ENCODE measurements at places on chromosomes 3 and 15. TPM values are rescaled to one million over a fixed set of nuclear protein-coding genes. Genes with fewer than 3 reads are reported as not detected.

- no peak for DNase-seq
Measured at GRCh38 chr3:16427103-16427965, 86.2 kb downstream of the RFTN1 start.

GRCh38 chr15:40594429-40594836 is 384 bp downstream of the KNL1 start:
- peak; percentile 37 for DNase-seq

SLC12A6 gene
- 28.3 TPM for total RNA-seq

- DNase-seq, result no peak
Measured at GRCh38 chr3:14783480-14784086, 35.2 kb upstream of the FGD5 start.

DNA sequence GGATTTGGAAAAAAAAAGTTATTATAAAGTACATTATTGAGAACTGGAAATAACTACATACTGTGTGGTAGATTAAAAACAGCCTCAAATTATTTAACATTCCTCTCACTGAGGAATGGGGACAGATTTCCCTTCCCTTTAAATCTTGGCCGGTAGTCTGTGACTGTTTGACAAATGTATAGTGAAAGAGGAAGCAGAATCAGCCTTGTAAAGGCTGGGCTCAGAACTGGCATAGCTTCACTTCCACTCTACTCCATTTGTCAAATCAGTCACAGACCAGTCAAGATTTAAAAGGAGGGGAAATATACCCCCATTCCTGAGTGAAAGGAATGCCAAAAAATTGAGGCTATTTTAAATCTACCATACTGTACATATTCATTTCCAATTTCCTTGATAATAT is 18.2 kb upstream of the B4GALT4 start:
- DNase-seq, result no peak

DNA sequence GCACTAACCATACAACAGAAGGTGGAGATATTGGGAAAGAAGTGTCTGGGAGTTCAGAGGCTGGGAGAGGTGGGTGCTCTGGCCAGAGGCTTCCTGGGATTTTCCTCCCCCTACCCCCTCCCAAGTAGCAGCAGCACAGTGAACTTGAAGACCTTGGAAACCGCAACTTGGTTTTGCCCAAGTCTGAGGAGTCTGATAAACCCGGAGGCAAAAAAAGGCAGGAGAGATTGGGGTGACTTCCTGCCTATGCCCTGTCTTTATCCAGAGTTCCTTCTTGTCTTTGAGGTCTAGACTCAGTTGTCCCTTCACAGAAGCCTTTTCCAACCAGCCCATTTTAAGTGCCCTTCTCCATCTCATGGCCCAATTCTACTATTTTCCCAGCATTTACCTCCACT is 25.4 kb upstream of the THRB start:
- DNase-seq, result no peak

SPTSSB gene
- total RNA-seq, result 1.2 TPM

GRCh38 chr3:133884054-133884886 is 11.4 kb downstream of the RAB6B start:
- DNase-seq, result no peak

KCNAB1 gene
- total RNA-seq, result 1.4 TPM

GRCh38 chr3:56868706-56869105 is 67.0 kb upstream of the ARHGEF3 start:
- no peak for DNase-seq

DNA sequence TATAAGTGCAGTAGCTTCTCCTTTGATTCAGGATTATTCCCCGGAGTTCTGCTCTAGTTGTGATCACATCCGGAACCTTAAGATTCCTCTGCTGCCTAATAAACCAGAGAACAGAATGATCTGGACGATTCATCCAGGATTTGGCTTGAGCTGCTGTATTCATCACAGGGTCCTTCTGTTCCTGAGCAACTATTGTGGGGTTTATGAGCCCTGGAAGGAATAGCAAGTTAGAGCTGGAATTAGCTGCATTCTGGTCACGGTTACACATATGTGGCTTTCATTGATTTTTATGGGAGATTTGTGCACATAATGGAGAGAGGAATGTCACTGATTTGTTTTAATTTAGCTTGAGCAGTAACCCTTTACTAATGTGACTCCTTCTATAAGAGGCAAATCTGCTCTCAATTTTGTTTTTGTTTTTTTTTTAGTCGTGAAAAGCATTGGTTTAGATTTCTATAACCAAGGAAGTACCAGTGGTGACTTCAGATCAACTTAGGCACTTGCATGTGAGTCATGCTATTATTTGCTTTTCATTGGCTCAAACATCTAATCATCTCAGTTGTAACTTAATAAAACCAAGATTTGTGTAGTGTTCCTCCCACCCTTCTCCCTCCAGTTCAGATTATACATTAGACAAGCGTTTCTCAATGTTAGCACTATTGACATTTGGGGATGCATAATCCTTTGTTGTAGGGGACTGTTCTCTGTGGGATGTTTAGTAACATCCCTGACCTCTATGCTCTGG is 148.5 kb downstream of the OTOL1 start:
- DNase-seq, result no peak

HRG gene
- total RNA-seq, result 0.58 TPM

DNA sequence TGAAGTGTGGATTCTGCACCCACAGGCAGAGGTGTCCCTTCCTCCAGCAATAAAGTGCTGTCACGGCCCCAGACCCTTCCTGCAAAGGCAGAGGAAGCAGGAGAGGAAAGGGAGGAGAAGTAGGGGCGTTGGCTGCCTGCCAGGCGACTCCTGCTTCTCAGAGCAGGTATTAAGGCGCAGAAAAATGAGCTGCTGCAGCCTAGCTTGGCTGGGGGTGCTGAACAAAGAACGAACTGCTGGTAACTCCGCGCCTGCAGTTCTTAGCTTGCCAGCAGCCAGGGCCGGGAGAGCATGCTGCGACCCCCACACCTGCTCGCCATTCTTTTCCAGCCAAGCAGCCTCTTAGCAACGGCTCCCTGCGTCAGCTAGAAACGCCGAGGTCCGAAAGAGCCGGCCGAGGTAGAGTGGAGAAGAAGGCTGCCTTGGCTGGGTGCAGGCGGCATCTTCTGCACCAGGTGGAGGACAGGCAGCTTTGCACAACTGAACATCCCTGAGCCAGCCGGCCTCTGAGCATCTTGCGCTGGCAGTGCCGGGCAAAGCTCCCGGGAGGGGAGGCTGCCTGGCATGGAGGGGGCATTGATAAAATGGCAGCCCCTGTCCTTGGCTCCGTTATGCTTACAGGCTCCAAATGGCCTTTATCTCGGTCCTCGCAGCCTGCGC is 296.0 kb downstream of the MEX3B start:
- no peak for DNase-seq

LDHAL6B gene
- total RNA-seq, result not detected

- DNase-seq, result no peak
Measured at GRCh38 chr15:69035205-69035917, 20.9 kb downstream of the NOX5 start.

GRCh38 chr3:174821477-174821876 is 37.7 kb upstream of the NAALADL2 start:
- DNase-seq, result no peak

DNA sequence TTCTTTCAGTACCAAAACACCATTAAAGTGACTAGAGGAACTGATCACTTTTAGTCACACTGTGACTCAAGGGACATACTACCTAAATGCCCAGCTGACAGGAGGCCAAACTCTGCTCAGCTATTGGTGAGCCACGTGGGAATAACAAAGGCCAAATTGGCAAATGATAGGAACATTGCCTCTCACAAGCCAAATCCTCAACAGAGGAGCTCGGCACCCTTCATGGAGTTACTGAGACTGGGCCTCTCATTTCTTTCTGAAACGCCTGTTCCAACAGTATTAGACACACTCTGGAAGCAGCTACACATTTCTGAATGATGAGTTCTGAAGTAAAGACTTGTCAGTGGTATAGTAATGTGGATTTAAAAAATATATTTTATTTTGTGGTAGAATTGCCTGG is 166.0 kb upstream of the COL8A1 start:
- DNase-seq, result no peak

- DNase-seq, result no peak
Measured at GRCh38 chr3:27708250-27708649, 13.9 kb downstream of the EOMES start.

- DNase-seq, result no peak
Measured at GRCh38 chr15:36363335-36363734, 216.1 kb upstream of the CDIN1 start.

DNA sequence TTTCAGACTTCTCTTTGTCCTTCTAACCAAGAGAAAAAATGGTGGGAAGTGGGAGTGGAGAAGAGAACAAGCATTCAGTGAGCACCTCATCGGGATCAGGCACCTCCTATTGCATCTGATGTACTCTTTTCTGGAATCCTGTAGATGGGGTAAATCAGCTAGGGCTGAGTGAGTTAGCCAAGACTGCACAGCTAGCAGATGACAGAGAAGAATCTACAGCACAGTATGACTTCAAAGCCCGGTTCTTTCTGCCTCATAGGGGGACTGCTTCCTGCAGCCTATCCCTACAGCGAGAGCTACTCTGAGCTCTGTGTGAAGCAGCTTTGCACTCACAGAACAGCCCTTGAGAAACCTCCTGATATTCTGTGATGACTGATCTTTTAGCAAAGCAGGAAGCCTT is 275.2 kb upstream of the MEIS2 start:
- DNase-seq, result no peak

DNA sequence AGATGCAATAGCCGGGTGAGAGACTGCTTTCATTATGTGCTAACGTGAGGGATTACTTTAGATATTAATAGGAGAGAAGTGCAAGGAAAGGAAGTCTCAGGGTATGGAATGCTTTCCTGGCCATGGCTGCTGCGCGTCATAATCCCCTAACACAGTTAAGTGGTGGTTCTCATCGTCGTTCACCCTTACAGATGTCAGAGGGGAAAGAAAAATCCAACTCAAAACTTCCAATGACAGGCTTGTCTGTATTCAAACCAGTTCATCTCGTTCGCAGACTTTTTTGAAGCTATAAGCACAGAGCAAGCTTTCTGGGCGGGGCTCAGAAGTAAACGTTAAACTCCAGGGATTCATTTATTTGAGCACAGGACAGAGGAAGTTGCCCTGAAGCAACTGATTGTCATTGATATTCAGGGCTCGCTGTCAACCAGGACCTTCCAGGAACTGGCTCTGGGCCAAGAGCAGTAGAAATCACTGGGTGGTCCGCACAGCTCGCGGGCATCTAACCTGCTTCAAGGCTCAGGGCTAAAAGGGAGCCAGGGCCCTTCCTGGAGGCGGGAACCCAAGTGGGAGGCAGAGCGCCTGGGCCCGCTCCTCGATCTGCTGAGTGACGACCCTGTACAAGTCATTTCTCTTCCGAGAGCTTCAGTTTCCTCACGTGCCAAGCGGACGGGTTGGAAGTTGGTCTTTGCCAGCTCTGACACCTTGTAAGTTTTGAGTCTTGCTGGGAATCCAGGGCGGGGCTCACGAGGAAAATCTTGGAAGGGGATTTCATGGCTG is 1.1 kb upstream of the LPP start:
- peak; percentile 60 for DNase-seq

- DNase-seq, result no peak
Measured at GRCh38 chr3:17798000-17798399, 55.6 kb upstream of the TBC1D5 start.

STAC gene
- 17.6 TPM for total RNA-seq

C2CD4A gene
- 0.09 TPM for total RNA-seq

CXCR6 gene
- total RNA-seq, result 0.74 TPM

GRCh38 chr3:54123003-54123775 is 837 bp downstream of the CACNA2D3 start:
- no peak for DNase-seq

ELL3 gene
- total RNA-seq, result 7.0 TPM

GRCh38 chr3:159844801-159845261 is 143.8 kb upstream of the IL12A start:
- DNase-seq, result no peak

- no peak for DNase-seq
Measured at GRCh38 chr15:64619880-64620839, 155.2 kb downstream of the RBPMS2 start.

DNA sequence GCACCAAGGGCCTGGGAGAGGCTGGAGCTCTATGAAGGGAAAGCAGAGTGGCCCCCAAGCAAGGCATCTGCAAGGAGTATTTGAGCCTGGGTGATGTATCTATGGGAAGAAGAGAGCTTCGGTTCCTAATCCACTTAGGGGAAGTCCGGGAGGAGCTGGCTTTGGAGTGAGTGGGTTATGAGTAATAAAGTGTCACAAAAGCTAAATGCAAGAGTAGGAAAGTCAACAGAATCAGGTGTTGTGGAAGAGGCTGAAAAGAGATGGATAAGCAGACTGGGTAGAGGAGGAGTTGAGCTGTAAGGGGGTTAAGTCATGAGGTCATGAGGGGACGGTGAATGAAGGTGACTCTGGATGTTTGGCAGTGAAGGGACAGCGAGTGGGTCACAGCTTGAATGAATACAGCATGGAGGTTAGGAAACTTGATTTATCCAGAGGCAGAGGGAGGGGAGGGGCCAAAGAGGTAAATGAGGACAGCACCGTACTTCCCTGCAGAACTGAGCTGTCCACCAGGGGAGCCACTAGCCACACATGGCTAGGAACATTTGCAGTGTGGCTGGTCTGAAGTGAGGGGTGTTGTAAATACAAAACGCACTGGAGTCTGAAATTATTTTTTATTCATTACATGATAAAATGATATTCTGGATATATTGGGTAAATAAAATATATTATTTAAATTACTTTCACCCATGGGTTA is 83.3 kb downstream of the ADCY5 start:
- no peak for DNase-seq

CCR4 gene
- not detected for total RNA-seq

SH2D7 gene
- not detected for total RNA-seq

DNA sequence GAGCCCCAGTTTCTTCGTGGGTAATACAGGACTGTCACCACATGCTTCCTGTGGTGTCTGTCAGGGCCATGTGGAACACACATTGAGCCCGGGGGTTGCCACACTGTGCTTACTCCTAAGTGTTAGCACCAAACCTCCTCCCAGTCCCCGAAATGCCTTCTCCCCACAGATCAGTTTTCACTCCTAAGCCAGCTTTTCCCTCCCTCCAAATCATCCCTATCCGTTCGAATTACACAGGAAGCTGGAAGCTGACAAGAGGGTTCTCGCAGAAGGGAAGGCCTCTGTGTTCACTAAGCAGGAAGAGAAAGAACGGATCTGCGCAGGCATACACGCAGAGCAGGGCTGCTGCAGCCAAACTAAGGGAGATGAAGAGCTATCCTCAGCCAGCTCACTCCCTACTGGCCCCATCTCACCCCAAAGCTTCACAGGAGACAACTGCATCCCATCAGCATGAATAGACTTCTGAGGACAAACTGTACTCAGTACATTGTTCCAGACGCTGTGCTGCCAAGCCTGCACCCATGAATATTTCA is 32.3 kb downstream of the XXYLT1 start:
- no peak for DNase-seq

CCR9 gene
- total RNA-seq, result not detected

GRCh38 chr3:149650828-149651227 is 7.0 kb downstream of the WWTR1 start:
- DNase-seq, result no peak

Measured in PC-9 (cell line).